ENCODE measurements at places on chromosomes 6 and 20.

- no peak for DNase-seq
Measured at GRCh38 chr6:43436577-43437282, 9.4 kb downstream of the ABCC10 start.

DNA sequence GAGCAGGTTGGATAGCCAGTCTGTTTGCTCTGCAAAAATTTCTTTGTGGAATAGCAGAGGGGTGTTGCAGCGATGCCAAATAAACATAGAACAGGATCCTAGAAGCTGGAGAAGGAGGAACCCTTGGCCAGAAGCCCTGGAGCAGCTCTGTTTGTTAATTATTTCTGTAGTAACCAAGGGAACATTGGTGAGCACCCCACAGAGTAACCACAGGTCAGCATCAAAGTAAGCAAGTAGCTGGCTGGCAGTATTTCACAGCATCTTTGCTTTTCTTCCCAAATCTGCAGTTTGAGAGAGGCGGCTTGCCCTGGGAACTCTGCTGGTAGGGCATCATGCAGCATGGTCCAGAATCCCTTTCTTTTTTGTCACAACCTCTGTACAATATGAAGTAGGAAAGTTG, 12.7 kb upstream of the APMAP start:
- DNase-seq = no peak

GRCh38 chr6:33547499-33547898, 32.6 kb downstream of the BAK1 start:
- no peak for DNase-seq

DNA sequence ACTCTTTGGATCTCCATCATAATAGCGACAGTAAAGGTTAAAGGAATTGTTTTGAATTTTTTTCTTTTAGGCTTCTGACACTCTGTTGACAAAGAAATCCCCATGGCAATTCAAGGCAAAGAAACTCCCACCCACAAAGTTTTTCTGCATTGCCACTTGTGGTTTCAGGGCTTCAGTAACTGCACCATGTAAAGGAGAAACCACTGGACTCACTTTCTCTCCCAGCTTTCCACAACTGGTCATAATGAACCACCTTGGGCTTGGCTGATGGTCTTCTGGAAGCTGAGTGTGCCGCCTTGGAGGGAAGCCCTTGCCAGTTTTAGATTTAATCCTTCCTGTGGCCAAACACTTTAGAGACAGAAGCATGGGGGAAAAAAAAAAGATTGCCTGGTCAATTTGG, 163.1 kb downstream of the ISM1 start:
- DNase-seq = no peak

DNA sequence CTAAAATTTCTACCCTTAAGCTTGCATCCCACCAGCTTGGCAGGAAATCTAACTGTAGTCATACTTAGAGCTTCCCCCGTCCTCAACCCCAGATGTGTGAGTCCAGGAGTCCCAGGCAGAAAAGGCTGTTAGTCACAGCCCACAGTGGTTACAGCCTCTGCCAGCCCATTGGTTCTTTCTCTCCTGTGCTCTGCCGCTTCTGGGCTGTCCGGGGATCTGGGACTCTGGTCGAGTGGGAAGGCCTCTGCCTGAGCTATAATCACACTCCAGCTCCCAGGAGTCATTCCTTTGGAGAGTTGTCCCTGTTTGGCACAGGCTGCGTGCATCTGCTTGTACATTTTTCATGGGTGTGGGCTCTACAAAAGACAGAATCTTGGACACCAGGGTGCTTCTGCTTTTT, 45.6 kb upstream of the FYN start:
- no peak for DNase-seq

DNA sequence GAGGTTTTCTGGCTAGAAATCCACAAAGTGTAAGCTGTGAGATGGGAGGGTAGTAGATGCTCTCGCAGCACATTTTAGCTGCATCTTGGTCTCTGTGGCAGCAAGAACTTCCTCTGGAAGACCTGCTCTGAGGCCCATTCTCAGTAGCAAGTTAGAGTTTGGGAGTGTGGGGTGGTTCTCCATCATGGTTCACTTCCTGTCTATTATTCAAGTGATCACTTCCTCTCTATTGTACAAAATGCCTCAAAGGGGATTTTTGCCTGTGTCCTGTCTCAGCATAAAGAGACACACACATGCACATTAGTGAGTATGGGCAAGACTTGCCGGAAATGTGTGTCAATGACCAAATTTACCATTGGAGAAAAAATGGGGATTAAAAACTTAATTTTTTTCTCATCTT, 42.5 kb downstream of the LYRM2 start:
- DNase-seq = no peak

- DNase-seq = no peak
Measured at GRCh38 chr6:84050408-84050807, 16.8 kb downstream of the MRAP2 start.

DNA sequence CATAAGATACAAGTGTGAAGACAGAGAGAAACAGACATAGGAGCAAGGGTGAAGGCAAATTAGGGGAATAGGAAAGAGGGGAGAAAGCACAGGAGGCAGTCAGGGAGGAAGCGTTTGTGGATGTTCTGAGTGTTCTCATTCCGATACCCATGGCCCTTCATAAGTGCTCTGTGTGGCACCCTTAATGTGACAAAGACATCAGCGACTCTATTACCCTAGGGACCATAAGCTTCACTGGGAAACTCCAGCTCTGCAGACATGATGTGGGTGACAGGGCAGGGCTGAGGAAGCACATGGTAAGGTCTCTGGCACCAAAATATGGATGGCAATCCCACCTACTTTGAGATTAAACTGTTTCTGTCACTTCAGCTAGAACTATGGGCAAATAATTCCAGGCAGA, 33.0 kb downstream of the F13A1 start:
- no peak for DNase-seq

DNA sequence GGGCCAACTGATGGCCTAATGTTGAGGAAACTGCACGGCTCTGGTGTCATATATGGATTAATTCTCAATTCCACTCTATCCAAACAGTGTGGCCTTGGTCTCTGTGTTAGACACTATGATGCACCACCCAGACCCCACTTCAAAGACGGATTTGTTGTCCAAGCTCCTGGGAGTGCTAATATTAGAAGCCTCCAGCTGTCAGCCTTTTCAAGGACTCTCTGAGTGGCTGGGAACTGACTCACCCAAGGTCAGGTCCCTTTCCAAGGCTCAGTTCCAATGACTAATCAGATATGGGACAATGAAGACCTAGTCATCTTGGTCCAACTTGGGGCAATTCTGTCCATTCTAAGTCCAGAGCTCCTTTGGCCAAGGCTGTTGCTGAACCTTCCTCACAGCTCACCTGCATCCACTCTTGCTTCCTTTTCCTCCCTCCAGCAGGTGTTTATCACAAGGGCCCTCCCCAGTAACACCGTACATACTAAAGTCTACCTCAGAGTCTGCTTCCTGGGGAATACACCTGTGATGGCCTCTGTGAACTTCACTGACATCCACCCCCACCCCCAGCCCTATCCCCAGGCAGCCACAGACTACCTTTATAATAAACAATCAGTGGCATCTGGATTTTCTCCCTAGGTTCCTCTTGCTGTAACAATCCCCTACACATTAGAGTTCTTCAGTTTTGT, 7.2 kb upstream of the IL20RA start:
- no peak for DNase-seq

GRCh38 chr20:34110745-34111641, 1.1 kb downstream of the EIF2S2 start:
- peak; percentile 18 for DNase-seq

DNA sequence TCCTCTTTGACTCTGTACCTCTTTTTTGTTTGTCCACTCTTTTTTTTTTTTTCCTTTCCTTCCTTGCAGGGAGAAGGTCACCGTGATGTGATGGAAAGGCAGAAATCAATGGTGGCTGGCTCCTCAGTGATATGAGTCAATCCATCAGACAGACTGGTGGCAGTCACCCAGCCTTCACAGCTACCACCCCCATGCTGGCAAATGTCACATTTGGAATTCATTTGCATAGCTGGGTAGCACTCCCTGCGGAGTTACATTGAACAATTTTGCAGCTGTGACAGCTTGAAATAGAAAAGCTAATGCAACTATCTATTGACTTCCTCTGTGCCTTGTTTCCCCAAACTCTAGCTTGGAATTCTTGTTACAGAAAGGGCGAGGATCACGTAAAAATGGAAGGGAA, 668.4 kb downstream of the C6orf118 start:
- DNase-seq = no peak

DNA sequence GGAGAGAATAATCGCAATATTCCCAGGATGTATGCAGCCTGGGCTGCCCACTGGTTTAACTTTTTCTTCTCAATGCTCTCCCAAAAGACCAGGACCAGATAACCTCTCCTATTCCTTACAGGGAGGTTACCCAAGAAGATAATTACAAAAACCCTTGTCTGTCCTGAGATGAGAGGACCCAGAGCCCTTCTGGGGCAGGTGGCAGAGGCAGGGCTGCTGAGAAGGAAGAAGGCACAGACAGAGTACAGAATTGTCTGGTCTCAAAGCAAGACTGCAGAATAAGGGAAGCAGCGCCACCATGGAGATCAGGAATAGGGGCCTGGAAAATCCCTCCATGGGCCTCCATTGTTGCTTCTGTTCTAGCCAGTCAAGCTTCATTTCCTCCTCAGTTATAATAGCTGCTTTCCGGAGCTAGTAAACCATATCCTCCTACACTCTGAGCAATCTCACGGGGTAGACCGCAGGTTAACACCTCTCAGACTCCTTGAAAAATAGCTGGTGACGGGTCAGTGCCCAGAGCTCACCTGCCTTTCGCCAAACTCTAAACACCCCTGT, 463 bp upstream of the HLA-DMB start:
- DNase-seq = peak; percentile 61

DNA sequence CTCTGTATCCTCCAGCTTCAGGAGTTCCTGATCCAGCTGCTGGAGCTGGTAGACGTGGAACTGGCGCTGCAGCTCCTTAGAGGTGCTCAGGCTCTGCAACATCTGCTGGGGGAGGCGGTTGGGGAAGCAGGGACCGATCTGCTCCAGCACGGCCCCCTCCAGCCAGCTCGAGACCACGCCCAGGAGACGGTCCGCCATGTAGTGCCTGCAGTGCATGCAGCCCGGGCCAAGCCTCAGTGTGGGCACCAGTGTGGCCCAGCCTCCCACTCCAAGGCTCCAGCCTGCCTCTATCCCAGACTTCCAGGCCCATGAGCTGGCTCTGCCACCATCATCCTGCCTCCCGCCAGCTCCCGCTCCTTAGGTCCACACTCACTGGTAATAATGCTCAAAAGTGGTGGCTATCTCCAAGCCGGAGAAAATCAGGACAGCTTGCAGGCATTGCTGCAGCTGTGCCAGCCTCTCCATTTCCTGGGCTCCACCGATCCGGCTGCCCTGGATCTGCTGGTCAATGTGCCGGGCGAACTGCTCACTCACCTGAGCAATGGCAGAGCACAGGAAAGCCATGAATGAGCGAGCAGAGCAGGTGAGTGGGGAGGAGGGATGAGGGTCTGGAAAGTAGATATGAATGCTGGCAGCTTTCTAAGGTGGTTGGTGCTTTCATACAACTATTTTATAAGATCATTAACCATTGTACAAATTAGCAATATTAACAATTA, 13.0 kb downstream of the CUL7 start:
- no peak for DNase-seq

DNA sequence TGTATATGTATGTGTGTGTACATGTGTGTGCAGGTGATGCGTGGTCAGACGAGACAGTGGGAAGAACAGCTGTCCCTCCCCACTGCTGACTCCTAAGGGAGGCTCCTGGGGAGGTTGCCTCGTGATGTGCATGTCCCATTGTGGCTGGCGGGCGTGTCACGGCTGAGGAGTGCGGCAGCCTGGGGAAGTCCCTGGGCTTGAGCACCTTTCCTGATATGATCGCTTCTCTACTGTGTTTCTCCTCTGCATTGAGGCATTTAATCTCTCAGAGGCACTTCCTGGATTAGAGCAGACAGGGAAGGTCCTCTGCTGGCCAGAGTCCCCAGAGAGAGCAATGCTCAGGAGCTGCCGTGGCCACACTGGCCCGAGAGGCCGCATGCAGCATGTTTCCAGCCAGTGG, 11.4 kb downstream of the NPBWR2 start:
- no peak for DNase-seq

DNA sequence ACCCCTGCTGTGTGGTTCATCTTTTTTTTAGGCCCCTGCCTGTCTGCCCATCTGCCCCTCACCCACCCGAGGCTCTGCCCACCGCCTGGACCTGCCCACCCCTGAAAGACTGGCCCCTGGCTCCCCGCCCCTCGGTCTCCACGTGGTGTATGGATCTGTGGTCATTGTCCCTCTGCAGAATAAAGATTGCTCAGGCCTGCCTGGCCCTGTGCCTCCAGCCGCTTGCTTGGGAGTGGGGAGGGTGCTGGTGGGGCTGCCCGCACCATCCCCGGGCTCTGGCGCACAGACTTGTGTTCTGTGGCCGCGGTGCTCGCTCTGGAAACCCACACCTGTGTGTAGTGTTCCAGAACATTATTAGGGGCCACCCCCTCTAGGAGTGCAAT, 1.6 kb downstream of the MAP1LC3A start:
- no peak for DNase-seq

- no peak for DNase-seq
Measured at GRCh38 chr20:61852268-61853072, 213.2 kb downstream of the TAF4 start.

- no peak for DNase-seq
Measured at GRCh38 chr6:38114976-38115625, 295.6 kb downstream of the ZFAND3 start.

GRCh38 chr20:52540509-52540908, 348.9 kb upstream of the ZFP64 start:
- no peak for DNase-seq

DNA sequence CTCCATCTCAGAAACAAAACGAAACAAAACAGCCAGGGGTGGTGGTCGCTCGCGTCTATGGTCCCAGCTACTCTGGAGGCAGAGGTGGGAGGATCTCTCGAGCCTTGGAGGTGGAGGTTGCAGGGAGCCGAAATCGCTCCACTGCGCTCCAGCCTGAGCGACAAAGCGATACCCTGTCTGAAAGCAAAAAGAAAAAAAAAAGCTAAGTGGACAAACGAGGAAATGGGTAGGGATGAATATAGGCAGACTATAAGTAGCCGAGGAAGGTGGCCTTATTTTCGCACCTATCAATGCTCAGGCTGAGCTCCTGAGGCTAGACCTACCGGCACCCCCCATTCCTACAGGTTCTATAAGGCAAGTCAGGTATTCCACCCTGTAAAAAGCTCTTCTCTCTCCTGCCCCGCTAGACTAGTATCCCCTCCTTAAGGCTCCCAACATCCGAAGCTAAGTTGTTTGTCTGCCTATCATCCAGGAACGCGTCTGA, 650 bp upstream of the CASP8AP2 start:
- peak; percentile 39 for DNase-seq

All from activated CD4-positive, alpha-beta T cell treated with anti-CD3 and anti-CD28 coated beads for 48 hours (primary cell).